ENCODE measurements at places on chromosomes 12 and 14.

- DNase-seq, result no peak
Measured at GRCh38 chr14:76499399-76499798, 123.5 kb downstream of the ESRRB start.

DNA sequence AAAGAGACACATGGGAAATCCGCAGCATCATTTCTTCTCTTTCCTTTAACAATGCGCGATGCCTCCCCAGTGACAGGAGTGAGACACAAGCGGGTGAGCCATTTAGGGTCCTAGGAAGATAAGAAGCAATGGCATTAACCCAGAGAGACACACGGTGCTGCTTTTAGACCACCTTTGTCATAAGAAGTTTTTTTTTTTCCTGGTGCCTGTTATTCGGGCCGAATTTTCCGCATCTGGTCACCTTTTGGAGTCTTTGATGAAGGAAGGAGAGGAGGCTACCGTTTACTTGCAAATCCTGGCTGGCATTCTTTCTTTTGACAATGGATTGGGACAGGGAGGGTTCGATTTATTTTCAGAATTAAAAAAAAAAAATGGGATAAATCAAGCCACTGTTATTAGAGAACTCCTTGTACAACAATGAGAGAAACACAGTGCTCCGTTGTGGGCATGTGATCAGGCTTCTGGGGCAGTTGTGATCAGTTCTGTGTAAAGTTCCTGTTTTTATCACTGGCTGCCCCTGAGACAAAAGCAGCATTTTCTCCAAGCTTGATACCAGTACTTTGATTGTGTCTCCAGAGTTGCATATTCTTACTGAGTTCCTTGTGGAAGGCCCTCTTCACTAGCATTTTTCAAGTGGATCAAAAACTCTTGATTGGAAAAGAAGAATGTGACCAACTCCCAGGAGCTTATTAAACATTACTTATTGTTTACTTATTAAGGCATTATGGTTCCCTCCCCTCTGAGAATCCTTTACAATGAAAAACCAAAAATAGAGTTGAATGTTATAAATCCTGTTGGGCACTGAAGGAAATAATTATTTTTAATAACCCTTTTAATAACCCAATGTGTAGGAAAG lies 1.1 kb downstream of the DIP2B start:
- DNase-seq, result peak; percentile 54

GRCh38 chr12:47319746-47320145 lies 240.0 kb upstream of the AMIGO2 start:
- DNase-seq, result no peak

DNA sequence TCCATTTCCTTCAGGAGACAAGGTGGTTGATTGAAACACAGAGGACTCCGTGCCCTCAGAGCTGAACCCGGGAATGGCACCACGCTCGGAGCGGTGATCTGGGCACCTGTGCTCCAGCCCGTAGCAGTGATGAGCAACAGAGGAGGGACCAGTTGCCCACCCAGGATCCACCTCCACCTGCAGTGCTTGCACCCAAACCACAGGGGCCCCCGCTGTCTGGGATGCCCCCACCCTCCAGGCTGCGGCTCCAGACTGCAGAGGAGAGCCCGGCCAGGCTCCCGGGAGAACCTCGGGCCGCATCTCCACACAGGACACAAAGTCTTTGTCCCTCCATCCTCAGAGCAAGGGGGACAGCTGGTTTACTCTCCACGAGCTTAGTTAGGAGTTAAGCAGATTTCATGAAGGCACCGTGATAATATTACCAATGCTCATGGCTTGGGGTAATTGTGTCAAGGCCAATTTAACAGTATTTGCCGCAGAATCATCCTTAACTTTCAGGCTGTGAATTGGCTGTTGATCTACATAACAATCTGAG lies 100.6 kb downstream of the TNFAIP2 start:
- no peak for DNase-seq

- DNase-seq, result no peak
Measured at GRCh38 chr12:88921890-88922532, 341.7 kb upstream of the KITLG start.

GRCh38 chr12:80720516-80720915 lies 3.8 kb downstream of the MYF5 start:
- DNase-seq, result no peak

GRCh38 chr12:13587721-13588390 lies 391.3 kb downstream of the EMP1 start:
- DNase-seq, result no peak

- no peak for DNase-seq
Measured at GRCh38 chr12:75507086-75507485, 4.3 kb downstream of the KRR1 start.

GRCh38 chr14:60101786-60102185 lies 10.1 kb downstream of the PCNX4 start:
- no peak for DNase-seq

GRCh38 chr12:125083072-125083471 lies 17.8 kb downstream of the AACS start:
- no peak for DNase-seq

DNA sequence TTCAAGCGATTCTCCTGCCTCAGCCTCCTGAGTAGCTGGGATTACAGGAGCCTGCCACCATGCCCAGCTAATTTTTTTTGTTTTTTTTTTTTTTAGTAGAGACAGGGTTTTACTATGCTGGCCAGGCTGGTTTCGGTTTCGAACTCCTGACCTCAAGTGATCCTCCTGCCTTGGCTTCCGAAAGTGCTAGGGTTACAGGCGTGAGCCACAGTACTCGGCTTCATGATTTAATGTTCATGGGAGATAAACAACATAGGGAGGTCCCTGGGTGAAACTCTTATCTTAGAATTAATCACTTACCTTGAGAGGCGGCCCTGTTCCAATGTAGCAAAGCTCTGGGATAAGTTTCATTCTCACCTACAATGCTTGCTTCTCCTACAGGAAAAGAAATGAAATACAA lies 48.3 kb downstream of the SEL1L start:
- DNase-seq, result no peak

DNA sequence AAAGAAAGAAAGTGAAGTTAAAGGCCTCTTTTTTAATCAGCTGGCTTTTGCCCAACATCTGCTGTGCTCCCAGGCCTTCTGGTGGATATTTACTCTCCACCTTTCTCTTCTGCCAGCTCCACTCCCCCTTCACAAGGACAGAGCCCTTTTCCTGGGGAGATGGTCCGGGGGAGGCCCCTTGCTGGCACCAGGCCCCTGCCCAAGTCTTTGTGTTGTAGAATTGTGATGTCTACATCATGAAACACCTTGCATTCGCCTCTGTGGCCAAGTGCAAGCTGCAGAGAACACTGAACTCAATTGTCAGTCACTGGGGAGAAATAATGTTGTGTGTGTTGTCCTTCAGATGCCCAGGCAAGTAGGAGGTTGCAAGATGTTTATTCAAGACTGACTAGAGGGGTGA lies 150.3 kb downstream of the DPF3 start:
- no peak for DNase-seq

GRCh38 chr12:48198985-48199384 lies 4.1 kb downstream of the OR10AD1 start:
- DNase-seq, result no peak

DNA sequence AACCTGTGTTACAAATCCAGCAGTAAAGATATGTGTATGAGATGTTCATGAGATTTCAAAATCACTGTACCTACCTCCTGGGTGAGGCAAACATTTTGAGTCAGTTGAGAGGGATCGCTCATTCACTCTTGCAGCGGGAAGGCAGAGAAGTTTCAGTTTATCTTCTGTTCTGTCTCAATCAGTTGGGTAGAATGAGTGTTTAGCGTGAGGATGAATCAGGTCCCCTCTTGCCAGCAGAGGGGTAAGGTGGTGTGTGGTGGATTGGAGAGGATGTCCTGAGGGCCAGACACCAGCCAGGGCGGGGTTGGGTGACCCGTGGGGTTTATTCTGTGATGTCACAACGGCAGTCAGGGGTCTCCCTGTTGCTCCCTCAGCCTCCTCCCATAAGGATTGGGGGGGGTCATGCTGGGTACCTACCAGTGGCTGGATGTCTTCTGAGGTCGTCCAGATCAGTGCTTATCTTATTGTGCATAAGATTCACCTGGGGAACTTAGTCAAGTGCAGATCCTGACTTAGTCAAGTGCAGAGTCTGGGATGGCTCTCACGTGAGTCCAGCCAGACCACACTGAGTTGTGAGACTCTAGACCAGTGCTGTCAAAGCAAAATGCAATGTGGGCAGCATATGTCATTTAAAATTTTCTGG lies at the start of gene GSG1:
GSG1 (minus strand) TSS at position 277 of the 643 bp plus-strand sequence; CDS start at position 122, 155 bp downstream.
- DNase-seq, result no peak

DNA sequence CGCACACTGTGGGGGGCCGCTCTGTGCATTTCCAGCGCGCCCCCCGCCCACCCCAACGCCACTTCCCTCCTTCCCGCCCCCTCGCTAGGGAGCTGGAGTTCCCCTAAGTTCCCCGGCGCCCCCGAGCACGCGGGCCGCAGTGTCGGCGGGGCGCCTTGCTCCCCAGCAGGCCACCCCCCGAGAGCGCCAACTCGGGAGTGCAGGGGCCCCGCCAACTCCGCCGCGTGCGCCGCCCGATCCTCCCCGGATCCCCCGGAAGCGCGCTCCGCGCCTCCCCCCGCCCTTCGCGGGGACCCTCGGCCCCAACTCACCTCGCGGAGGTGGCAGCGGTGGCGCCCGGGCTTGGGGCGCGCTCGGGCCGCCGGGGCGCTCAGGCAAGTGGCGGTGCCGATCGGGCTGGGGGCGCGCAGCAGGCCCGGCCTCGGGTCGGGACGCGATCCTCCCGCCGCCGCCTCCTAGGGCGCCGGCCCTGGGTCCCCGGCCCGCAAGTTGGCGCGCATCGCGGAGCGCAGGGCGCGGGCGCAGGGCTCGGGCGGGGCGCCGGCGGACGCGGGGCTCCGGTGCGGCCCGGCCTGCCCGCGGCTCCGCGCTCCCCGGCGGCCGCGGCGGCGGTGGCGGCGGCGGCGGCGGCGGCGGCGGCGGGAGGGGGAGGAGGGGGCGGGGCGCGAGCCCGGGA lies at the start of gene NCOR2:
NCOR2 (minus strand) TSS at position 616 of the 676 bp plus-strand sequence. CDS start 72,361 bp downstream, outside the sequence.
- no peak for DNase-seq

- peak; percentile 44 for DNase-seq
Measured at GRCh38 chr14:101584055-101584859, 23.0 kb downstream of the DIO3 start.
